ENCODE measurements at places on chromosomes 1 and 21. TPM values are rescaled to one million over a fixed set of nuclear protein-coding genes. Genes with fewer than 3 reads are reported as not detected.

FAM163A gene
- total RNA-seq, result not detected

CLEC20A gene
- not detected for total RNA-seq

NHLH2 gene
- not detected for total RNA-seq

NTMT2 gene
- not detected for total RNA-seq
